ENCODE measurements at places on chromosomes 1 and 21.

DNA sequence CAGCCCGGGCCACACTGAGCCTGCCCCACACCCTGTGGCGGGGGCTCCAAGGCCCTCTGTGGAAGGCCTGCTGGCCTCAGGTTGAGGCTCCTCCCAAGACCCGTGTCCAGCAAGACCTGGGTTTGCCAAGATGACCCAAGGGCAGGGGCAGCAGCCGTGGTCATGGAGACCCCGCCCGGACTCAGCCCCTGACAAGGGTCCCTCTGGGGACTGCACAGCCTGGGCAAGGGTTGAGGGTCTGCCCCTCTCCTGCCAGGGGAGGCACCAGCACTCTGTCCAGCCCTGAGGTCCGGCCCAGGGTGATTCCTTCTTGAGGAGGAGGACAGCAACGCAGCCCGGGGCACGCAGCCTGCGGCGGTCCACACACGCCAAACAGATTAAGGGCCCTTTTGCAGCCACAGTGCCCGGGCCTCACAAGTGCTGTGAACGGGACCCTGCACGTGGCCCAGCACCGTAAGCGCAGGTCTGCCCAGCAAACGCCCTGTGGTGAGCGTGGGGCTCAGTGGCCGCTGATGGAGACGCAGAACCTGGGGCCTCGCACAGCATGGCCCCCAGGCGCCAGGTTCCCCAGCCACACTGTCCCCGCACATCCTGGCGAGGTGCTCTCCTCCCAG, 3.4 kb downstream of the SPATC1L start:
- peak; percentile 32 for DNase-seq

GRCh38 chr1:100722221-100722620, 2.7 kb downstream of the VCAM1 start:
- no peak for DNase-seq

DNA sequence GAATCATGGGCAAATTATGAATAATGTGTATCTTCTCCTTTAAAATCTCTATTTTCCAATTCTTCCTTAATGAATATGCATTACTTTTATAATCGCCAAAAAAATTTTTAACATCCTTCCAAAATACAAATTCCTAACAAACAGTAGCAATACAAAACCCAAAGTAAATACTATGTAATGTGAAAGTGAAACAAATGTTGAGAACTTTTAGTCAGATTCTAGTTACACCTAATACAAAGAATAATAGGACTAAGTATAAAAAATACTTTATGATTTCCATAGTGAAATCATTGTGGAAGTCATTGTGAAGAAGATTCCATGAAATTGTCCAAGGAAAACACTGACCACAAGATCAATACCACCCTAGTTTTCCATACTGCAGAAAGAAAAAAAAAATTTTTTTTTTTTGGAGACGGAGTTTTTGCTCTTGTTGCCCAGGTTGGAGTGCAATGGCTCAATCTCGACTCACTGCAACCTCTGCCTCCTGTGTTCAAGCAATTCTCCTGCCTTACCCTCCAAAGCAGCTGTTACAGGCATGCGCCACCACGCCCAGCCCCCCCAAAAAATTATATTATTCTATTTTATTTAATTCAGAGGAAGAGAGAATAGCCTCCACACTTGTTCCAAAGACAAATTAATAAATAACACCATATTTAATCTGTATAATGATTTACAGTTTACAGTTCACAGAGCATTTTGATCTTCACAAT, 11.8 kb downstream of the TESK2 start:
- DNase-seq = no peak

GRCh38 chr1:236334893-236335545, 53.3 kb upstream of the ERO1B start:
- DNase-seq = no peak

GRCh38 chr21:18986197-18986596, 582.6 kb upstream of the TMPRSS15 start:
- no peak for DNase-seq

DNA sequence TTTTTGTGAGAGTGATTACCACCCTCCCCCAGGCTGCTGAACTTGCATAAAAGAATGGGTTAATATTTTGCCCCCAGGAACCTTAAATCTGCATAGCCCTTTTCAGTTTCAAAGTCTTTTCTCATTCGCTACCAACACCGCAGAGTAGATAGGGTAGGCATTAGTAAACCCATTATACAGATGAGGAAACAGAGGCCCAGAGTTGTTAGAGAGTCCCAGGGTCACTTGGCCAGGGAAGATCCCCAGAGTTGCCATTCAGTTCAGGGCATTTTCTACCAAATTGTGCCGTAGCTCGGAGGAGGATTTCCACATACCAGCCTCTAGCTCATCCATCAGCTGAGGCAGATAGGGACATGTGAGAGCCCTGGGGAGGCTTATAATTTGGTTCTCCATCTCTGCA, 40.5 kb downstream of the NEK2 start:
- no peak for DNase-seq

GRCh38 chr1:50251702-50252101, 143.0 kb downstream of the ELAVL4 start:
- DNase-seq = peak; percentile 68
